ENCODE measurements at places on chromosomes 6 and 20.

GRCh38 chr6:163339466-163339865, 75.1 kb upstream of the QKI start:
- DNase-seq = no peak

GRCh38 chr6:6918216-6918983, 189.4 kb upstream of the RREB1 start:
- DNase-seq = peak; percentile 46

GRCh38 chr6:161254464-161255253, 19.2 kb downstream of the AGPAT4 start:
- no peak for DNase-seq

DNA sequence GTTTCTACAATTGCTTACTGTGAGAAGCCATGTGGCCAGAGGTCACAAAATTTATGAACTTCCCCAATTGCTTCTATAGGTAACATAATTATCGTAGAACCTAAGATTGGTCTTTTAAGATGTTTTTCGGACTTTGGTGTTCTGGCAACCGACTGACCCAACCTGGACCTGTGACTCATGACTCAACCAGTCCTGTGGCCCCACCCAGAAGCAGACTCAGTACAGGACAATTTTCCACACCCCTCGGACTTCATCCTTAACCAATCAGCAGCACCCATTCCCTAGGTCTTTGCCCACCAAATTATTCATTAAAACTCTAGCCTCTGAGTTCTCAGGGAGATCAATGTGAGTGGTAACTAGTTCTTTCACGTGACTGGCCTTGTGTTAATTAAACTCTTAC, 26.4 kb upstream of the AKAP12 start:
- no peak for DNase-seq

- peak; percentile 3 for DNase-seq
Observed at GRCh38 chr6:136510782-136511181, 39.4 kb downstream of the MAP7 start.

GRCh38 chr20:47335251-47336128, 21.0 kb downstream of the ZMYND8 start:
- DNase-seq = no peak

DNA sequence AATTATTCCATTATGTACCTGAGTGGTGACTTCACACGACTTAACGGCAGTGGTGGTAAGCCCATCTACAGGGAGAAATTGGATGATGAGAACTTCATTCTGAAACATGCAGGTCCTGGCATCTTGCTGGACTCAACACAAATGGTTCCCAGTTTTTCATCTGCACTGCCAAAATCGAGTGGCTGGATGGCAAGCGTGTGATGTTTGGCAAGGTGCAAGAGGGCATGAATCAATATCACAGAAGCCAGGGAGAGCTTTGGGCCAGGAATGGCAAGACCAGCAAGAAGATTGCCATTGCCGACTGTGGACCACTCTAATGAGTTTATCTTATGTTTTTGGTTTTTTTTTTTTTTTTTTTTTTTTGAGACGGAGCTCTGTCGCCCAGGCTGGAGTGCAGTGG, 172.3 kb downstream of the ZNF217 start:
- DNase-seq = no peak

GRCh38 chr20:8749101-8749500, 319.8 kb upstream of the PLCB4 start:
- no peak for DNase-seq

DNA sequence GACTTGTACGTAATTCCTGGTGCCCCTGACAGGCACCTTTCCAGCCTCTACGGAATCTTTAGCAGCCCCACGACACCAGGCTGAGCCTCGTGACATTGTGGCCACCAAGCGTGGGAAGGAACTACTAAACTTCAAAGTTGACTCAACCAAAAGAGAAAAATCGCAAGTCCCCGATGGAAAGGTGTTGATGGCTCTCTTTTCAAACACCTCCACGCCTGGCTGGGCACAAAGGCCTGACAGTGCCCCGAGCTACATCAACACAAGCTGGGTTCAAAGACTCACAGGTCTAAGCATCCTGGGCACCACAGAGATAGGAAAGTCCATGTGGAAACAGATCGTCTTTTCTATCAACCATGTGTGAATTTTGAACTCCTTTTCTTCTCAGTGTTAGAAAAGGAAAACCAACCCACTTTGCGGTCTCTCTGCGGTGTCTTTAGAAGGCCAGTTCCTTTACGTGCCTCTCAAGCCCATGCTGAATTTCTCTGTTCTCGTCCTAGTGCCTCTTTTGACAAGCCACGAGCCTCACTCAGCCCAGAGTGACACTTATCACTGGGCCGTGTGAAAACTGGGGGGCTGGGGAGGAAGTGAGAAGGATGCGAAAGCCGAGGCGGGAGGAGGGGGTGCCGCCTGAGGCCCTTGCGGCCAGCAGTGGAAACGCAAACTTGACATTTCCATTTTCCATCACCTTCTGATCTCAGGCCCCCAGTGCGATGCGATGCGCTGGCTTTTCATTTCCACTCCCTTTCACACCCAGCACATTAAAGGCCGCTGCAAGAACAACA, 59.4 kb downstream of the GFOD1 start:
- DNase-seq = peak; percentile 63

DNA sequence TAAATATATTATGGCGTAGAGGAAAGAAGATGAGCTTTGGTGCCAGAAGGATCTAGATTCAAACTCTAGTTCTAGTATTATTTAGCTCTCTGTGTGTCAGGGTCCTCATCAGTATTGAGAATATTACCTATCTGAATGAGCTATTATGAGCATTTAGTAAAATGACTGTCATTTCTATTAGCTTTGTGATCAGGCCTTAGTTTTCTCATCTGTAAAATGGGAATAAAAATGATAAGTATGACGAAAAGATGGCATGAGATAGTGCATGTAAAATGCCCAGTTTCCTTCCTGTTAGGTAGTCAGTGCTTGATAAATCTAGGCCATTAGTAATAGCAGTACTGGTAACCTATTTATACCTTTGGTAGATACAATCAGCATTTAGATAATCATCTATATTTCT, 35.1 kb downstream of the NOX3 start:
- no peak for DNase-seq

GRCh38 chr20:17457079-17457478, 74.1 kb downstream of the BFSP1 start:
- DNase-seq = no peak
